Stimulated activated CD4-positive, alpha-beta T cell treated with anti-CD3 and anti-CD28 coated beads, Interleukin-2, amount 100 ng/mL, for 24 hours (primary cell): ENCODE measurements at places on chromosomes 4 and X.

DNA sequence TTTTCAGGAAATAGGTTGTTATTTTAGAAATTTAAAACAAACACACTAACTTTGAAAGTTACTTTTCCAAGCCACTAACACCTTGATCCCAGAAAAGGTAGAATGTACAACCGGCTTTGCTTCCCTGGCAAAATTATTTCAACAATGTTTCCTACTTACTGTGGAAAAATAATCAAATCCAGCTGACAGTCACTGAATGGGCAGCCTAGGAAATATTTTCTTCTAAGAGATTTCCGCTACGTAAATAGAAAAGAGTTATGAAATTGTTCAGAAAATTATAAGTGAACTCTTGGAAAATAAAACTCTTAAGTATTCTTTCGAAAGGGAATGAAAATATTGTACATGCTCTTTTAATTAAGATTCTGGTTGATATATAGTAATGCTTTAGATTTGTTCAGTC lies 195.7 kb downstream of the GASK1B start:
- DNase-seq = no peak

GRCh38 chrX:97310373-97310772 lies 426.7 kb downstream of the RPA4 start:
- DNase-seq = no peak

DNA sequence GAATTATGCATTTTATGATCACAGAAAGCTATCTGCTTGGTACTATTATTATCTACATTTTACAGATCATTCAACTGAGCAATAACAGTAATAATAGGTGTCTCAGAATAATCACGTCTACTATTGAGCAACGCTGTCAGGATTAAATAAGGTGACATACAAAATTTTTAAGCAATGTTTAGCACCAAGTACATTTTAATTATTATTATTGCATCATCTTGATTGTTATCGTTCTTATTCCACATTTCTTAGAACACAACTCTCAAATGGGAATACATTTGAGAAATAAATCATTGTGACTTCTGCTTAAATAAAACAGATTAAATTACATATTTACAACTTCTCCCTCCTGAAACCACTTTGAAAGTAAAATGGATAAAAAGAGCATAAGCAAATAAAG lies 1083.5 kb upstream of the ADGRL3 start:
- DNase-seq = no peak

- DNase-seq = no peak
Observed at GRCh38 chr4:117383468-117383867, 298.1 kb upstream of the TRAM1L1 start.

DNA sequence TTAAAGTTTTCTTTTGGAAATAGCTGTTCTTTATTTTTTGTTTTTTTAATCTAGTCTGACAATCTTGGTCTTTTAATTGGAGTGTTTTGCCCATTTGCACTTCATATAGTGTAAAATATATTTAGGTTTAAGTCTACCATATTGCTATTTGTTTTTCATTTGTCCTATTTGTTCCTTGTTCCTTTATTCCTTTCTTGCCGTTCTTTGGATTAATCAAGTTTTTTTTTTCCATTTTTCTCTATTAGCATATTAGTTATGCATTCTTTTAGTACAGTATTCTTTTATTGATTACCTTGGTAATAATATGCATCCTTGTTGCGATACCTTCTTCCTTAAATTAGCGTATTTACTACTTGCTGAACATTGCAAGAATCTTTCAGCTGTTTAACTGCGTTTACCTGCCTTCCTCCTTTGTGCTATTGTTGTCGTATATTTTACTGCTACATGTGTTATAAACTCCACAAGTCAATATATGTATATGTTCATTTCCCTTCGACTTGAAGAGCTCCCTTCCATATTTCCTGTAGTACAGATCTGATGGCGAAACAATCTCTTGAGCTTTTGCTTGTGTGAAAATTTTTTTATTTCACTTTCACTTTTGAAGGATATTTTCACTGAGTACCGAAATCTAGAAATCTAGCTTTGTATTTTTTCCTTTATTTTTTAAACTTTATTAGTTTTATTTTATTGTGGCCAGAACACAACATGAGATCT lies 23.9 kb upstream of the RNF212 start:
- no peak for DNase-seq

DNA sequence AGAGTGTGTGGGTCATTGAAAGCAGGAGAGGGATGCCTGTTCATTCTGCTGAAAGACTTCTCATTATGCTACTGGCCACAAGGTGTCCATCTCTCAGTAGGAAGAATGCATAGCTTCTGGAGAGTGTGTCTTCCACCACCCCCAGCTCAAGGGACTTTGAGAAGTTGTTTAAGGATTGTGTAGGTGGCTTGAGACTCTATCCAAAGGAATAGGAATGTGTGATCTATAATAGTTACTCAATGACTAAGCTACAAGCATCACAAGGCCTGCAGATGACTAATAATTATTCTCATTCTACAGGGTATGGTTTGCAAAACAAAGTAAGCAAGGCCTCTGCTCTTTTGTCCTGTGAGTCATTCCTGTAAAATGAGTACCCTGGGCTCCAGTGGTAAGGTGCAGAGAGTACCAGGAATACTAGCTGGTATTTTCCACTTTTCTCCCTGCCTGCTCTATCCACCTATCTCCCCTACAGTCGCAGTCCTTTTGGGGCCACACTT lies 279.8 kb upstream of the BOD1L1 start:
- no peak for DNase-seq
